Activated naive CD8-positive, alpha-beta T cell treated with anti-CD3 and anti-CD28 coated beads, Interleukin-2, amount 10 ng/mL, durations not matched to agents 7 days and 5 days (primary cell): ENCODE measurements at places on chromosomes 1 and 21.
A peak's percentile ranks its signal among the peaks of the same experiment; 100 is the strongest.

GRCh38 chr1:42922687-42923366 lies 35.8 kb downstream of the SLC2A1 start:
- peak; percentile 54 for DNase-seq

- DNase-seq = no peak
Measured at GRCh38 chr1:53529555-53529954, 70.4 kb downstream of the DMRTB1 start.

DNA sequence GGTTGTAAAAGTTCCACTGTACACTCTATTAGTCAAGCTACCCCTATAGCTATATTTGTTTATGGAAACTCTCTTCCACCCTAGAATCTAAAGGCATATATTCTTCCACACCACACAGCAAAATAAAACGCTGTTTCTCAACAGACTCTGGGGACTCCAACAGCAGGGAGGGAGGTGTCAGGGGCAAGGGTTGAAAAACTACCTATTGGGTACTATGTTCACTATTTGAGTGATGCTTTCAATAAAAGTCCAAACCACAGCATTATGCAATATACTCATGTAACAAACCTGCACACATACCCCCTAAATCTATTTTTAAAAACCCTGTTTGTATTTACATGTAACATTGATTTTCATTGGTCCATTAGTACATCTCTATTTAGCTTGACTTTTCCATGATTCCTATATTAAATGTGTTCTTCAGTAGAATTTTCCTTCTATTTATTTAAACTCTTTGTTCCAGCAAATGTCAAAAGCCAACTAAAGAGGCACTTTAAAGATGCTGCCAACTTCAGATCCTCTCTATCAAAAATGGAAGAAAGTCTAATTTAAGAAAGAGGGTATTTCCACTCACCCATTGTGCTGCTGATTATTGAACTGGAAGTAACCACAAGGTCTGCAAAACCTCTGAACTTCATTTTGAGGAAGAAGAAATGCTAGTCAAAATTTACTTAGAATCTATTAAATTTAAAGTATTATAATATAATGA lies 26.2 kb downstream of the RGS7 start:
- DNase-seq = no peak

- no peak for DNase-seq
Measured at GRCh38 chr1:220905650-220906560, 26.7 kb downstream of the HLX start.
